ENCODE measurements at places on chromosomes 7 and 10. TPM values are rescaled to one million over a fixed set of nuclear protein-coding genes. Genes with fewer than 3 reads are reported as not detected.

The DMBT1 gene
- total RNA-seq = 0.25 TPM

The KCNH2 gene
- total RNA-seq = 5.7 TPM

The FANK1 gene
- 1.8 TPM for total RNA-seq

The SPDYE2 gene
- not detected for total RNA-seq

The SHH gene
- 0.46 TPM for total RNA-seq

The GIMAP4 gene
- not detected for total RNA-seq

The PLAC9 gene
- 0.16 TPM for total RNA-seq

The CALCR gene
- not detected for total RNA-seq

The RARRES2 gene
- total RNA-seq = not detected

The TMEM176B gene
- not detected for total RNA-seq

The ANKRD1 gene
- 52.3 TPM for total RNA-seq

The SEMA3A gene
- total RNA-seq = 4.5 TPM

The AKR1B1 gene
- total RNA-seq = 2,348 TPM

The PRPS1L1 gene
- total RNA-seq = not detected

The HABP2 gene
- total RNA-seq = 0.09 TPM

The CPA4 gene
- 3.6 TPM for total RNA-seq

The ZNF248 gene
- total RNA-seq = 3.7 TPM

The SPDYE16 gene
- 0.10 TPM for total RNA-seq

The SUN3 gene
- not detected for total RNA-seq

The BEND7 gene
- 8.7 TPM for total RNA-seq

The STX1A gene
- total RNA-seq = 66.8 TPM

The PNLIPRP1 gene
- total RNA-seq = not detected

The UCN3 gene
- total RNA-seq = not detected

The CLDN4 gene
- total RNA-seq = 5.2 TPM

The KLF14 gene
- total RNA-seq = 0.06 TPM

The KNDC1 gene
- 0.74 TPM for total RNA-seq

The OPALIN gene
- not detected for total RNA-seq

The FOXP2 gene
- total RNA-seq = not detected

The ADAP1 gene
- 4.1 TPM for total RNA-seq

The WNT2 gene
- total RNA-seq = 0.05 TPM

The TNKS2 gene
- 21.4 TPM for total RNA-seq

The ZNF804B gene
- not detected for total RNA-seq

The GPC2 gene
- total RNA-seq = 0.34 TPM

Measured in A549 treated with AZD2906 at 1 μM for 4 hours (cell line).